Activated T-helper 1 cell treated with Interleukin-2 at 50 U/mL for 16 hours (primary cell): ENCODE measurements at places on chromosomes 7 and 10.

GRCh38 chr10:114911052-114911711 lies 26.8 kb upstream of the TRUB1 start:
- DNase-seq: no peak

DNA sequence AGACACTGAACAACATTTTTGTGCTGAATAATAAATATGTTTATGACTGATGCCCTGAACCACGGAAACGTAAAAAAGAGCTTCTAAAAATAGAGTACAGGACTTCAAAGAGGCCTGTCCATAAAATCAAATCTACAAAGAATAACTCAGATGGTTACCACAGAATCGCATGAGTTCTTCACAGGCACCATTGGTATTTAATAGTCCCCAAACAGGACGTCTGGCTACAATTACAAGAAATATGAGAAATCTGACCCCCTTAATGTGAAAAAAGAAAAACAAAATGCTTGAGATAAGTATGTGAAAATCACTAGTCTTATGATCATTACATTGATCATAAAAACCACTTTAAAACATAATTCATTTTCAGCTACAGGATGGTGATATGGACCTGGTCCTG lies 20.8 kb downstream of the CYTH3 start:
- no peak for DNase-seq

DNA sequence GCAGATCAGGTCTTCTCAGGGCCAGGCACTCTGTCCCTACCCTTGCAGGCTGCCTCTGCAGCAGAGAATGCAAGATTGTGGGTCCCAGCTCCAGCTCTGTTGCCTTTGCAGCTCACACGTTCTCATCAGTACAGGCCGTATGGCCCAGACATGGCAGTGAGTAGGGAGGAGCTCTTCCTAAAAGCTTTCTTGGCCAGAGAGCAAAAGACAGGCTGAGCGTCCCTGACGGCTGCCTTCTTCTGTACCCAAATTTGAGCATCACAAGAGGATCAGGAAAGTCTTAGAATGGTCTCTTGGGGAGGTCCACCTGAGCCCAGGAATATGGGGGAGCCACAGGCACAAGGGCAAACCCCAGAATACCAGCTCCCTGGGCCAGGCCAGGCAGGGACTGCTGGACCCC lies 266.3 kb upstream of the ZMIZ1 start:
- no peak for DNase-seq

DNA sequence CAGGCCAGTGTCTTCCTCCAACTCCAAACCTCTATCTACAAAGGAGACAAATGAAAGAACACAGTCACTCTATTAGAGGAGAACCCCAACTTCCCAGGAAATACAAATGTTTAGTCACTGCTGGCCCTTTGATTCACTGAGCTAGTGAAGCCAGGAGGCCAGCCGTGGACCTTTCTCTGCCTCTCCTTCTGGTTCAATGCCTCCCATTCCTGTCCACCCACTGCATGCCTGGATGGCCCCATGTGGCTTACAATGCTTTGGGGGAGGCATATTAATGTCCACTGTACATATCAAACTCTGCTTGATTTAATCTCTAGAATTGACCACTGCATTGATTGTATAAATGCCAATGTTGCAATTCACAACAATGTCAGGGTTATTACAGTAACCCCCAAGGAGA lies 687.3 kb downstream of the KCNMA1 start:
- no peak for DNase-seq

DNA sequence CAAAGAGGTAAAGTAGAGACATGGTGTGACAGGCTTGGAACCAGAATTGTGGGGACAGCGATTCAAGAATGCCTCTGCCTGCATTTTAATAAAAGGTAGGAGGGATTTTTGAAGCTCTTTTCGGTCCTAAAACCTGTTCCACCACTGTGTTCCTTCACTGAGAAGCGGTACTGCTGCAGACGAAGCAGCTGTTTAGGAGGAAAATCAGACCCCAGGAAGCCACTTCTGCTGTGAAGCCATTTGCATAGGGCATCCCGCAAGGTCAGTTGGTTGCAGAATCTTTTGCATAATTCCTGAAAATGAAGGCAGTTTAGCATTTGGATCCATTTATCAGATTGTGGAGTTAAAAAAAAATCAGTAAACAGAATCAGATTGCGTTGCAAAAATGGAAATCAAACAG lies 183.3 kb upstream of the PRKCQ start:
- no peak for DNase-seq

- no peak for DNase-seq
Observed at GRCh38 chr7:88217675-88218428, 2.0 kb downstream of the SRI start.

DNA sequence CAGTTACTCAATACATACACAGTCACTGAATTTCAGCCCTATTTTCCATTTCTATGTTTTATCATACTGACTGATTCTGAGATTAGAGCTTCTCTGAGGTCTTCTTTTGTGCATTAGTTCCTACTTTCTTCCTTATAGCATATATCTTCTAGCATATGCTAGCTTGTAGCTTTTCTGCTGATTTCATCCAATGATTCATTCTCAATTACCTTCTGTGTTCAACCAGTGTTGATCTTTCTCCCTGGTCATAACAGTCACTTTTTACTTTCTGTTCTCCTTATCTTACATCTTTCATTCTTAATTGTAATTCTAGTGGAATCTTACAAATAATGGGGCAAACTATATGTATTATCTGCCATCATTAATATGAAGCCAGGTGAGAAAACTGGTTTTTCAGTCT lies 159.5 kb upstream of the HGF start:
- DNase-seq: no peak

GRCh38 chr7:34850681-34851080 lies 186.6 kb downstream of the DPY19L1 start:
- no peak for DNase-seq

- no peak for DNase-seq
Observed at GRCh38 chr10:93742633-93743349, 14.9 kb upstream of the LGI1 start.

- DNase-seq: peak; percentile 31
Observed at GRCh38 chr7:44460325-44460724, 30.1 kb downstream of the NUDCD3 start.

DNA sequence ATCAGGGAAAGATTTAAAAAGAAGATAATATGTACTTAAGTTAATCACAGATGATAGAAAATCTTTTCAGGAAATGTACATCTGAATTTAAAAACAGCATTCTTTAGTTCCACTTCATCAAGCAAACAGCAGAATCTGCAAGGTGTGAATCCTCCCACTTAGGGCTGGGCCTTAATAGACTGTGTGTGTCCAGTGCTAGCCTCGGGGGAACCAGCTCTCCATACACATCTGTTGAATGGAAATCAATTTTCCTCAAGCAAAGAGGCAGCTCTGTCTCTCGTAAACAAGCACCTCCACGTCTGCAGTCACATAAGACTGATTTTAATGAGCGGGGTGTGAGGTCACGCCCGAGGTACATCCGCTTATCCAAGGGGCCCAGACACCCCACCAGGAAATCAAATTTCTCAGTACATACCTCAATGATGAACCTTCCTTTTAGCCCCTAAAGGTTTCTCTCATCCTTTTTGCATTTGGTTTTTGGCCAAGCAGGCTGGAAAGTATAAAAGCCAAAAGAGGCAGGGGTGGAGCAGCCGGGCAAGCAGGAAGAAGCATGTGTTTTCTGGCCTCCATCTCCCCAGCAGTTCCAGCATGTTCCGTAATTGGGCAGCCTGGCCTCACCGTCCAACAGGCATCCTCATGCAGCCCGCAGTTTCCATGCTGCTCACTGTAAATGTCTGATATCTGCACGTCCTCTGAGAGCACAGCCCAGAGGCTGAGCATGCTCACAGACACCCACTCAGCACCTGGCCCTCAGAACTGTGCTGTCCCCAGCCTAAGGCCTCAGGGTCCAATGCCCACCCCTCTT lies 131.3 kb downstream of the GLI3 start:
- no peak for DNase-seq

GRCh38 chr10:127945341-127945758 lies 38.4 kb downstream of the PTPRE start:
- DNase-seq: no peak

DNA sequence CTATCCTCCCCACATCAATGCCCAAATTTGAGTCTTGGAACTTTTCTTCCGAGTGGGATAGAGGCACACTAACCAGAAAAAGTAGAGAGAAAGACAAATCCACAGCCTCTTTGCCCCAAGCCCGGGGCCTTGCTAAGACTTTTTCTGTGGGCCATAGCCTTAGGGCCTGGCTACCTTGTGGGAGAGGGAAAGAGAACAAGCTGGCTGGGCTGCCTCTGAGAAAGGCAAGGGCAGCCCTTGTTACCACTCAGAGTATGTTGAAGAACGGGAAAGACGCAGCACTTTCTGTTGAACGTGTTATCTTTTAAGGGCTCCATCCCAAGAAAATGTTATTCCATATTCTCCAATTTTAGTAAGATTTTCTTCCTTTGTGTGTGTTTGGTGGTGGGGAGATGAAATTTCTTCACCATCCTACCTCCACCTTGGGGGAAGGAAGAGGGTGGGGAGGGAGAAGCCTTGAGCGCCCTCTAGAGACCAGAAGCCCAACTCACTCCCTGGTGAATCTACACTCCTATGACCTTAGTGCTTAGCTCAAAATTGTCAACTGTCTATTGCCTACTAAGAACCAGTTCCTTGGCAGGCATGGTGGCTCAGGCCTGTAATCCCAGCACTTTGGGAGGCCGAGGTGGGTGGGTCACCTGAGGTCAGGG lies 3.9 kb upstream of the NRF1 start:
- DNase-seq: no peak
